ENCODE measurements at places on chromosomes 7 and 10. TPM values are rescaled to one million over a fixed set of nuclear protein-coding genes. Genes with fewer than 3 reads are reported as not detected.

PPP1R17 gene
- total RNA-seq, result 2.8 TPM

ADARB2 gene
- 9.0 TPM for total RNA-seq

KAZALD1 gene
- 1.2 TPM for total RNA-seq

NKX2-3 gene
- total RNA-seq, result not detected

PYROXD2 gene
- total RNA-seq, result 6.2 TPM

TMEM213 gene
- total RNA-seq, result not detected

HEPACAM2 gene
- total RNA-seq, result 0.23 TPM

All from diencephalon (tissue), 1 donor.